ENCODE measurements at places on chromosomes 1 and 21.

DNA sequence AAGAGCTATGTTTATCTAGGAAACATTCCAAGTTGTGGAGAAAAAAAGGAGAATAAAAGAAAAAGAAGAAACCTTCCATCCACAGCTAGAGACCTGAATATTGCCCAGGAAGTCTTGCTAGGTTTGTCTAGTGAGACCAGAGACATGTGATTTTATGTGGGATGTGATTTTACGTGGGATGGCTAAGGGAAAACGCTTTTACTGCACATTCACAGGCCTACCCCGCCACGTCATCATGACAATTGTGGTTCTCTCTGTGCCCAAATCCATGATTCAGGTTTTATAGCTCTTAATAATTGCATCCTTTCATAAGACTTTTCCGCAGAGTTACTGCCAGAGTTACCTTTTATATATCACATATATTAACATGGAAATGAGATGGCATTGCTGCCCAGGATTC is 86.4 kb upstream of the SSX2IP start:
- no peak for DNase-seq

DNA sequence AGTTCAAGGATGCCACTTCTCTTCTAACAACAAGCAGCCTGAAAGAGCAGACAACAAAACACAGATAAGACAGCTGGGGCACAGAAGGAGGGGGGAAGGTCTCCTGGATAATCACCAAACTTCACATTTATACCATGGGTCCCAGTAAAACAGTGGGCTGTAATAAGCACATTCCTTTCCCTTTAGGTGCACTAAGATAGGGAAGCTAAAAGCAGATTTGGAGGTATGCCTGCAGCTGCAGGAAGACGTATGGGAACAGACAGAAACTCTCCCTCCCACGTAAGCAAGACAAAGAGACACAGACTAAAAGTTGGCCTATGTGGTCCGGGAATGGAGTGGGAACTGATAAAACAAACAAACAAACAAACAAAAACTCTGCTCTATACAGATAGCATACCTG is 612.1 kb downstream of the MRPL39 start:
- no peak for DNase-seq

GRCh38 chr1:175757381-175758015 is 14.1 kb upstream of the TNR start:
- DNase-seq: no peak

DNA sequence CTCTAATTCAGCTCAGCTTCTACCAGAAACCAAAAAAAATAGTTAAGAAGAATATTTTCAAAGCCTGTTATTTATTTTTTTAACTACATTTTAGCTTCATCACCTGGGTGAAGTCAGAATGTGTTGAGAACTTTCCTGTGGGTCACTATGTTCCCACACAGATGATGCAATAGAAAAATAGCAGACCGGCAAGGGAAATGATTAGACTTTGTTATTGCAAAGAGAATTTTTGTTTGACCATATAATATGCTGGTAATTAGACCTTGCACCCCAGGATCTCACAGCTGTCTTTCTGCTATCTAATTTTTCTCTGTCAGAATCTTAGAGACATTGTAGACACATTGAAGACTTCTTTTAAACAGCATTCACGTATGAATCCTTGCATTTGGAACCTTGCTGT is 299.3 kb downstream of the TBX15 start:
- DNase-seq: no peak

GRCh38 chr1:187840557-187840956 is 1011.8 kb downstream of the PLA2G4A start:
- DNase-seq: no peak

- no peak for DNase-seq
Measured at GRCh38 chr1:11418056-11418455, 60.9 kb upstream of the DISP3 start.

DNA sequence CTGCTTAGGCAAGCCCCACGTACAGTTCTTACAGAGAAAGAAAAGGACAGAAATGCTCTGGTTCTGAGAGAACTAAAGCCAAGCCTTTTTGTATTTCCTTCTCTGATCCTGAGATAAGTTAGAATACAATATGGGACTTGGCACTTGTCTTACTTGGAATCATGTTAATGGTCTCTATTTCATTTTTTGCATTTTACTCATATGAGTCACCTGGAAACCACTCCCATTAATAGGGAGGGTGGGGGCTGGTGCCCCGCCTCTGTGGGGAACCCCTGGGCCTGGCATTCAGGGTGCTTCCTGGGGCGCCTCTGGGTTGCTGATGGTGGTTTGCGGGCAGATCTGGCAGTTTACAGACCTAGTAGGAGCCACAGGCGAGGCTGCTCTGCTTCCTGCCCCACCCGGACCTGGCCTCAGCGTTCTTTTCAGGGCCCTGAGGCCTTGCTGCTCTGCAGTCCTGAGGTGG is 26.7 kb downstream of the TSPAN2 start:
- DNase-seq: peak; percentile 74

- no peak for DNase-seq
Measured at GRCh38 chr21:40829791-40830190, 17.2 kb downstream of the DSCAM start.

DNA sequence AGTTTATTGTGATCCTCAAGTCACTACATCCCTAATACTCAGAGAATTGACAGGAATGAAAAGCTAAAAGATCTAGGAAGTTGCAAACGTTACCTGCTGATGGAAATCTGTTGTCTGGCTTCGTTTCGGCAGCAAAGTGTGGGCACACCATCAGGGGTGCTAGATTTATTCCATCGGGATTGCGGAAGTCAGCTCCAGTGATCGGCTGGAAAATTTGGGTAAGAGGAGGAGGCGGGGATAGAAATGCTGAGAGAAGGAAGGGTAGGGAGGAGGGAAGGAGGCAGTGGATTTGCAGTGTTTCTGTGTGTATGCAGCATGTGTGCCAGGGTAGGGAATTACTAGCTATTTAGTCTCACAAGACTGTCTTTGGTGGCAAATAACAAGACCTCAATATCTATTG is at the start of gene CTSK:
Gene CTSK, minus strand, starts transcription at position 140 of the 400 bp plus-strand sequence. CDS start 1,455 bp downstream, outside the sequence.
- DNase-seq: no peak

All from stimulated activated CD4-positive, alpha-beta T cell treated with anti-CD3 and anti-CD28 coated beads, TNF-alpha, amount 100 ng/mL, for 4 hours (primary cell).